ENCODE measurements at places on chromosomes 4 and X. TPM values are rescaled to one million over a fixed set of nuclear protein-coding genes. Genes with fewer than 3 reads are reported as not detected.

GRCh38 chrX:17496407-17496806, 121.4 kb downstream of the NHS start:
- no peak for DNase-seq

DNA sequence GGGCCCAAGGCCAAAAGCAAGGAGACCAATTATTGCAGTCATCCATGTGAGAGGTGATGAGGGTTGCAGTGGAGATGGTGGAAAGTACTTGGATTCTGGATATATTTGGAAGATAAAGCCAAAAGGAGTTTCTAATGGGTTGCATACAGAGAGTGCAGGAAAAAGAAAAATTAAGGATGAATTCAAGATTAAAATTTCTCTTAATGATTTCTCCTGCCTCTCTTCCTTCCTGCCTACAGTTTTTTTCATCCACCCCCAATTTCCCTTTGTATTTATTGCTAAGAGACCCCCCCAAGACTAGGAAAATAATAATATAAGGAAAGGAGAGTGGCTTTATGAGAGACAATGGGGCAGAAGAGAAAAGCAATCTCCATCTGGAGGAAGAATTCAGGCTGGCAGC, 8.6 kb upstream of the FGF5 start:
- no peak for DNase-seq

DNA sequence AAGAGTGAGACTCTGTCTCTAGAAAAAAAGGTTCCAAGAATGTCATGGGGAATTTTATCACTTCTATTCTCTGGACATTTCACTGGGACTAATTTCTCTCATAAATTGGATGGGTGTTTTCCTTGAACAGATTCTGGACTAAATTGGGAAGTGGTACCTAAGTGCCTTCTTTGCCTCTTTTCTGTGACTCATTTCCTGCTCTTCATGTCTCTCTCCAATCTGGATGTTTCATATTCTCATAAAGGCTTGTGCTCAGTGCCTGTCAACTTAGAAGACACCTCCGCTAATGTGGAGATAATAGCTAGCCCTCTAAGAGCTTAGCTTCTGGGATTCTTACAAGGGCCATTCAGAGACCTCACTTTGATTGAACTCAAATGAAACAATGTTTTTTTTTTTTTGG, 38.0 kb upstream of the IGFBP7 start:
- DNase-seq: no peak

GRCh38 chrX:30654989-30655607, 1.9 kb downstream of the GK start:
- no peak for DNase-seq

DNA sequence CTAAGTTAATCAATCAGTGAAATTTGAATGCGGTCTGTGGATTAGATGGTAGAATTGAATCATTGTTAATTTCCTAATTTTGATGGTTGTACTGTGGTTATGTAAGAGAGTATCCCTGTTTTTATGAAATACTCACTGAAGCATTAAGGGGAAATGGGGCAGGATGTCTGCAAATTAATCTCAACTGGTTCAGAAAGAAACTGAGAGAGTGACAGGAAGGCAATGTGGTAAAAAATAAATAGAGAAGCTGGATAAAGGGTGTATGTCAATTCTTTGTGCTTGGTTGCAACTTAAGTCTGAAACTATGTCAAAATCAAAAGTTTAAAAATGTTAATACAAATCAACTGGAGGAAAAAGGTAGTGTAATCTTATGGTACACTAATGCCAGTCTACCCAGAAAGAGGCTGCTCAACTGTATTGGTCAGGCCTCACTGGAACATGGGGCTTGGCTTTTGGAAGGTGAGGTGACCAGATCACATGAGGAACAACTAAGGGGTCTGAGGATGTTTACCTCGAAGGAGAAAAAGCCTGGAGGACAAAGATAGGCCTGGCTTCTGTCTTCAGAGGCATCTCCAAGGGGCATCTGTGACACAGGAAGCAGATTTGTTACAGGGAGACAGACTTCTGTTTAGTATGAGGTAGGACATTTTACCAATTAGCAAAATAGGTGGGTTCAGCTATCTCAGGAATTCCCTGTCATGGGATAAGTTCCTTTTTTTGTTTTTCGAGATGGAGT, 83.1 kb downstream of the DLG3 start:
- no peak for DNase-seq

The ARHGEF6 gene
- total RNA-seq: 34.8 TPM

DNA sequence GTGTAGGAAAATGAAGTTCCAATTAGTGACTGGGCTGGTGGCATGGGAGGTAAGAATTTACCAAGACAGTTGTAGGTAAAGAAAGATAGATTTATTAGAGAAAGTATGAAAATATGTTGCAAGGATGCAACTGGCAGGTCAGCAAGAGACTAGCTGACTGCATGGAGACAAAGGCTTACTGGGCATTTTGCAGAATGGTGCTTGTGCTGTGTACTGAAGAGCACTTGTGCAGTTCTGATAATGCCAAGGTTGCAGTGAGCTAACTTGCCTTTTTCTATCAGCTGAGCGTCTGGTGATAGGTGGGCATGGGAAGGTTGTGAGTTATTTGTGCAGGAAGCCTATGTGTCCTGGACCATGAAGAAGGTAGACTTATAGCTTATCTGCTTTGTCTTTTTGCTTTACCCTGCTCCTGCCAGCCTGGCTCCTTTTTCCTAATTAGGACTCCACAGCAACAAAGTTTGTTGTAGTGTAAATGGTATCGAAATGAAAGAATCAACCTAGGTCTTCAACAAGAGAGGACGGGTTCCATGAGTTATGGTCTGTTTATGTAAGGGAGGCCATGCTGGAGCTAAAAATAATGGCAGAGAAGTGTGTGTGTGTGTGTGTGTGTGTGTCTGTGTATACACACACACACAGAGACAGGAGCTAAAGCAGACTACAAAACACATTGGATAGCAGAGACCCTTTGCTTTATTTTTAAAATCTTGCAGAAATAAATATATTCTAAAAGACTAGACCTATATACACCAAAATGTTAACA, 15.0 kb downstream of the BST1 start:
- no peak for DNase-seq

GRCh38 chr4:108272561-108272960, 103.8 kb upstream of the LEF1 start:
- DNase-seq: no peak

Data from thoracic aorta (tissue), 2 donors.